ENCODE measurements at places on chromosomes 5 and 9.

DNA sequence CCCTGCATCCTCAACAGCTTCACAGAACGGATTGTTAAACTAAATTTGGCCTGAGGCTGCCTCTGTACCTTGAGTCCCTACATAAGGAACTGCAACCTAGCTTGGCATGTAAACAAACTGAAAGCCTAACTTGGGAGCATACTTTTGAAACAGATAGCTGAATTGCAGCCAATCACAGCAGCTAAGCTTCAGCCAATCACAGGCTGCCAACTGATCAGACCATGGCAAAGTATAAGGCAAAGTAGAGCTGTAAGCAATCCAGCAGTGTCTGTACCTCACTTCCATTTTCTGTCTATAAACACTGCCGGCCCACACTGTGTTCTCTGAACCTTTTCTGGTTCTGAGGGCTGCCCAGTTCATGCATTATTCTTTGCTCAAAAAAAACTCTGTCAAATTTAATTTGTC lies 8.9 kb upstream of the ZNF483 start:
- DNase-seq, result no peak

- DNase-seq, result no peak
Measured at GRCh38 chr9:114025760-114026159, 52.3 kb downstream of the AMBP start.

DNA sequence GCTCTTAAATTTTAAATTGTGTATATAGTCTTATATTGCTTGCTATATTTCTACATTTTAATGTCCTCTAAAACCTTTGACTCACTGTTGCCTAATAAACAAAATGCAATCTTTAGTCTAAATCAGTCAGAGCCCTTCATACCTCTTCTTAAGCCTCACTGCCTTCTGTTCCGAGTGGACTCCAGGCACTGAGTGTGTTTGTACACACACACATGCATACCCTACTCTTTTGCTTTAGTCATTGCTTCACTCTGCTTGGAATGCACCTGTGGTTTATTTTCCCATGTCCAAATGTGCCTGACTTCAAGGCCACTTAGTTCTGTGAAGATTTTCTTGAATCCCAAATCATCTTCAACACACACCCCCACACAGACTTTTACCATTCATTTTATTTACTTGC lies 60.9 kb downstream of the SLC12A2 start:
- no peak for DNase-seq

DNA sequence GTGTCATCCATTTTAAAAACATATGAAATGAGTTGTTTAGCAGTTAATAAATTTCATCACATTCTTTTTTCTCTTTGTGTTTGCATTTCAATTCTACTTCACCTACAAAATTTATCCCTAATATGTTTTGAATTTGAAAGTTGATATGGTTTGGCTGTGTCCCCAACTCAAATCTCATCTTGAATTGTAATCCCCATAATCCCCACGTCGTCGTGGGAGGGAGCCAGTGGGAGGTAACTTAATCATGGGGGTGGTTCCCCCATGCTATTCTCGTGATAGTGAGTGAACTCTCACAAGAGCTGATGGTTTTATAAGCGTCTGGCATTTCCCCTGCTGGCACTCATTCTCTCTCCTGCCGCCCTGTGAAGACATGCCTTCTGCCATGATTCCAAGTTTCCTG lies 200.1 kb downstream of the EPB41L4A start:
- DNase-seq, result no peak

DNA sequence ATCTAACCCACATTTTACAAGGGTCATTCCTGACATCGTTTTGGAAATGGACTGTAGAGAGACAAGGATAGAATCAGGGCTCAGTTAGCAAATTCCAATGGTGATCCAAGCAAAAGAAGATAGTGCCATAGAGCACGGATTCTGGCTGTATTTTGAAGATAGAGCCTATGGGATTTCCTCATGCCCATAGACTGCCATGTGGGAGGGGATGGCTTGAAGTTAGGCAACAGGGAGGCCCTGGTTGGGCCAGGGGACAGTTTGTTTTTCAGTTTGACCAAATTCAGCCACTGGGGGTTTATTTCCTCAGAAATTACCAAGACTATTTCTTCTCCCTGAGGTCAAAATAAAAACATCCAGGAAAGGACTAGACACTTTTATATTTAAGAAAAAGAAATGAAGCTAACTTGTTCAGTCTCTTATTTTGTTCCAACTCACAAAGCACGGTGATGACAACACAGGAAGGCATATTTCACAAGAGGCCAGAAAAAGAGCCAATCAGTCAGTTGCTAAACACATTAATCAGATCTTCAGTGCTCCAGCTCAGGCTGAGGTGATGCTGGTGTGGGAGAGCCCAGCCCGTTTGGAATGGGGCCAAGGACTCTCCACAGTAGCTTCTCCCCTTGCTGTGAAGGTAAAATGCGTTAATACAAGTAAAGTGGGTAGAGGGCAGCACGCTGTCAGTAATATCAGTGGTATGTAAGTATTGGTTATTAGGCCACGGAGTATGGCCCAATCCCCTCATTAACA lies 4.4 kb upstream of the DCTN4 start:
- peak; percentile 13 for DNase-seq

DNA sequence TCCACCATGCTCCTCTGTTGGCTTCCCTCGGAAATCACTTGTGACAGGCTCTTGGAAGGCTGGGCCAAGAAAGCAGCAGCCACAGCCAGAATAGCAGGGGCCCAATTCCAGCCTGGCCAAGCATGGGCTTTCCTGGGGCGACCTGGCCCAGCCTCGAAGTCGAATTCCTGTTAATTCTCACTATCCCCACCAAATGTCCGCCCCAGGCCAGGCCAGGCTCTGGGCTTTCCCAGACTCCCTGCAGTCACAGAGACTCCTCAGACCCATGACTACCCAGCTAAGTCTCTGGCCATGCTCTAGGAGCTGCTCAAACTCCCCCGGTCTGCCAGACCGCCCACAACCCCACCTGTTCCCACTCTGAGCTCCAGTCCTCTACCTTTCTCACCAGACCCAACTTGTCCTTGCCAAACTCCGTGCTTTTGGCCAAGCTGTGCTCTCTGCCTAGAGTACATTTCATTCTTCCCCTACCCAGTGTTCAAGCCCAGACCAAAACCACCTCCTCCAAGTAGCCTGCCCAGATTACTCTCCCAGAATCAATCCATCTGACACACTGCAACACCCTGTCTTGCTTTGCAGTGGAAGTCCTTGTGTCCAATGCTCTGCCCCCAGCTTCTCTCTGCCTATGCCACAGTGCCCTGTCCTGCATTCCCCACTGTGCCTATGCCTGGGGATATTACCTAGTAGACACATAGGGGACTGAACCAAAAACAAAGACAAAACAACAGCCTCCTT lies 26.2 kb downstream of the SHB start:
- no peak for DNase-seq

- DNase-seq, result no peak
Measured at GRCh38 chr9:114732823-114733222, 50.8 kb upstream of the TEX48 start.

DNA sequence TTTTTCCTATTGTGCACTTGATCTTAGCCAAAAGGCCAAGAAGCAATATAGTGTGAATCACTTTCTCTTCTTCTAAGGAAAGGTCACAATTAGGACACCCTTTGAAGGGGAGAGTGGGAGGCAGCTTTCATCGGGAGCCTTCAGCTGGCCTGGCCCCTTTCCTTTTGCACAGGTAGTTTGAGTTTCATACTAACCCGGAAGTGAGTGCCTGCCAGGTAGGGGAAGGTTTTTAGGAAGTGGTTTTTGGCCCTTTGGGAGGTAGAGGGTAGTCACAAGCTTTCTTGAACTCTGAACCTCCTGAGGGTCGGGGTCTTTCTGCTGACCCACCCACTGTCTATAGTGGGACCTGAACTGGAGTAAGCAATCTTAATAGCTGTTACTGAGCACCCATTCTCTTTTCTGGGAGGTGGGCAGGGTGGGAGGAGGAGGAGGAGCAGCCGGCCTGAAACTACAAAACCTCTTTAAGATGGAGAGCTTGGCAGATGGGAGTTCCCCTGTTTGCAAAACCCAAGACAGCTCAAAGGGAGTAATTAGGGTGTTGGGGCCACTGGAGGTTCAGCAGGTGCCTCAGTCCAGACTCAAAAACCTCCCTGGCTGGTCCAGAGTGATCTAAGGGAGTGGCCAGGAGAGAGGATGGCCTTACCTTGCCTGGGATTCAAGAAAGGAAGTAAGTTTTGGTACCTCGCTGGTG lies 6.0 kb downstream of the LARP1 start:
- no peak for DNase-seq

GRCh38 chr5:55523293-55523692 lies 11.5 kb downstream of the PLPP1 start:
- DNase-seq, result no peak

- DNase-seq, result no peak
Measured at GRCh38 chr5:9464478-9464877, 81.4 kb downstream of the SEMA5A start.

- no peak for DNase-seq
Measured at GRCh38 chr9:70042461-70043215, 1.0 kb upstream of the MAMDC2 start.

- no peak for DNase-seq
Measured at GRCh38 chr9:129949821-129950220, 93.2 kb downstream of the FNBP1 start.

- no peak for DNase-seq
Measured at GRCh38 chr5:128574041-128574440, 36.0 kb upstream of the FBN2 start.

DNA sequence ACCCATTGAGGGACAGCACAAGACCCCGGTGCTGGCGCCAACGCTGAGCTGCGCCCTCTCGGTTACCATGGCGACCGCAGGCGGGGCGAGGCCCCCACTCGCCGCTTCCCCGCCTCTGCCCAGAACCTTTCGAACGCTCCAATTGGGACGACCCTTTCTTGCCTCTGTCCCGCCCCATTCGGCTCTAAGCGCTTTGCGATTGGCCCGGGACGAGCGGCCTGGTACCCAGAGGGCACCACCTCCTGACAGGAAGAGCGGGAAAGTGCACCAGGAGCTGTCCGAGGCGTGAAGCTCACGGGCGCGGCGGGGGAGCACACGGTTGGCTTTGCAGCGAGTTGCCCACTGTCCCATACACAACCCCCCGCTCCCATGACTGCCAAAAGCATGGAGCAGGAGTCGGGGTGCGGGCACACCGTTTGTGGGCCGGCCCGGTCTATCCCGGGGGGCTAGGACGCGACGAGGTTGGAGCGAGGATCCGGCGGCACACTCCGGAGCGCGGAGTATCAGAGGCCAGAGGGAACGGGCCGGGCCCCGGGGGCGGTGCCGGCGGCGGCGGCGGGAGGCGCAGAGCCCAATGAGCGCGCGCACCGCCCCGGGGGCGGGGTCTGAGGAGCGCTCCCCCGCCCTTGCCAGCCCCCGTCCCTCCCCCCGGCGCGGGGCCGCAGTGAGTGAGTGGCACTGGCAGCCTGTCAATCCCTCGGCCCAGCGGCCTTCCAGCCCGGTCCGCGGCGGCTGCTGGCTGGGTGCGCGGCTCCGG lies 978 bp upstream of the PBX3 start:
- DNase-seq, result peak; percentile 97

DNA sequence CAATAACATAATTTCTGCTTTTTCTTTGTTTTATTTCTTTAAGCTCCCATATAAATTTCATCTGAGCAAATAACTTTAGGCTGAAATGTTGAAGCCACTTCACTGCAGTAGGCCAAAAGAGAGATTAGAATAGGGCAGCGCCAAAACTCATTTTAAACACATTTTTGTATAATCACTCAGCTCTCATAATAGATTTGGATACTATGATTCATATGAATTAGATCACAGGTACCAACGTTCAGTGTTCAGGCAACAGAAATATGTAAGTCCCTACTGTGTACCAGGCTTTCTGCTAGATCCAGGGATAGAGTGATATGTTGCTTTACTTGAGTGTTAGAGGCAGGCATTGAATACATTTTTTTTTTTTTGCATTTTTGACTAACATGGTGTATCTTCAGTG lies 370.5 kb downstream of the PTPRD start:
- DNase-seq, result no peak

DNA sequence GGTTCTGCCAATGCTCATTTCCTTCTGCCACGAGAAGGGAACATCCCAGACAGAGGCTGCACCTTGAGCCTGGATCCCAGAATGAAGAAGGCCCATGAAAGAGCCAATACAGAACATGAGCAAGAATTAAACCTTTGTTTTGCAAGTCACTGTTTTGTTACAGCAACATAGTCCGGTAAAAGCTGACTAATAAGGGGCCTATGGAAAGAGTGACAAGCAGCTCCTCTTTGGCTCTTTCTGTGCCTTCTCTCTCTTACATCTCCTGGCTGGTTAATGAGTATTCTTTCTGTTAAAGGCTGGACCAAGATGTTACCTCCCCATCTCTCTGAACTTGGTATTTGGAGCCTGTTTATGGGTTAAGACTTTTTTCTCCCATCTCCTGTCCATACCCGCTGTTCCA lies 10.8 kb downstream of the GFRA3 start:
- DNase-seq, result no peak

GRCh38 chr5:22693121-22693520 lies 160.0 kb downstream of the CDH12 start:
- no peak for DNase-seq

DNA sequence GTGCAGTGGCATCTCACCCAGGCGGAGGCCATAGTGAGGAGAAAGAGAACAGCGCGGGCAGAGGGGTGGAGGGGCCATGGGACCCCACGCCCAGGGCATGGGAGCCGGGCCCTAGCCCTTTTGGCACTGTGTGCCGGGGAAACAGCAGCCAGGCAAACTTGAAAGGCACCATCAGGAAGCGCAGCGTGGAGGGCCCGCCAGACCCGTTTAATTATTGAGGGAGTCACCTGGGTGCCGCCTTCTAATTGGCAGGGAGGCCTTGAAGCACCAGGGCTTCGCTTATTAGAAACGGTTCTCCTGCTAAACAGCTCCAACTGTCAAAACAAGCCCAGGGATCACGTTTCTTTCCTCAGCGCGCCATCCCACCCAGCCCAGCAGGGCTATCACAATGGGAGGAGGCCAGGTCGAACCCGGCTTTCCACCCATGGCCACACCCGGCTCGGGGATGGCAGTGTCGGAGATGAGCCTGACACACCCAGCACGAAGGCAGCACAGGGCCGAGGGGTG lies 104.6 kb upstream of the SARDH start:
- DNase-seq, result no peak

GRCh38 chr9:130452835-130453234 lies 8.1 kb downstream of the ASS1 start:
- no peak for DNase-seq

- DNase-seq, result no peak
Measured at GRCh38 chr9:89740722-89741121, 135.9 kb downstream of the GADD45G start.

- no peak for DNase-seq
Measured at GRCh38 chr5:91016954-91017700, 366.0 kb downstream of the ARRDC3 start.

DNA sequence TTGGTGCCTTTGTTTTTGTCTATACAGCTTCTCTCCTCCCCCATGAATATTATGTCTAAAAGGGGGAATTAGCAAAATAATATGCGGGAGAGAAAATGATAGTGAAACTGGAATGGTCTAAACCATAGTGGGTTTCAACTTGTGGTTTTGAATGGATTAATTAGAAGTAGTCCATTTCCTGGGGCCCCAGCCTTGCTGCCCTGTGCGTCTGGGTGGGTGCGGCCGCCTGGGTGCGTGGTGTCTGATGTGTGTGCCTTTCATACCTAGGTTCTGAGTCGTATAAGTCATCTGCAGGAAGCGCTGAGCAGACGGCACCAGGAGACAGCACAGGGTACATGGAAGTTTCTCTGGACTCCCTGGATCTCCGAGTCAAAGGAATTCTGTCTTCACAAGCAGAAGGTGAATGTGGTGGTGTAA lies 120.0 kb upstream of the CACNA1B start:
- DNase-seq, result peak; percentile 54
